ENCODE measurements at places on chromosomes 7 and 10.

- no peak for DNase-seq
Observed at GRCh38 chr7:76267107-76267893, 35.2 kb upstream of the HSPB1 start.

DNA sequence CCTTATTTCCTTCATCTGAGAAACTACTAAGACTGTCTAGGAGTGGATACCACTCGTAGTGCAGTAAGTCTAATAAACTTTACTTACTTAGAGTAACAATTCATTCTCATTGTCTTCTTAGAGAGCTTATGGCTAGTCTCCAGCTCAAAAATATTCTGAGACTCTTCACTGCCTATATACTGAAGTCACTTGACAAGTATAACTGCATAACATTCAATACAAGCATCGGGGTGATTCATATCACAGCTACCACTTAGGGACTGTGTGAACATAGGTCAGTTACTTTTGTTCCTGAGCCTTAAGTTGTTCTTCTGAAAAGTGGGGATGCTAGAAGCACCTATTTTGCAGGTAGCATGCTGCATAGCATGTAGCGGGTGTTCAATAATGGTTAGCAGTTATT lies 111.0 kb downstream of the HTR7 start:
- DNase-seq, result no peak

DNA sequence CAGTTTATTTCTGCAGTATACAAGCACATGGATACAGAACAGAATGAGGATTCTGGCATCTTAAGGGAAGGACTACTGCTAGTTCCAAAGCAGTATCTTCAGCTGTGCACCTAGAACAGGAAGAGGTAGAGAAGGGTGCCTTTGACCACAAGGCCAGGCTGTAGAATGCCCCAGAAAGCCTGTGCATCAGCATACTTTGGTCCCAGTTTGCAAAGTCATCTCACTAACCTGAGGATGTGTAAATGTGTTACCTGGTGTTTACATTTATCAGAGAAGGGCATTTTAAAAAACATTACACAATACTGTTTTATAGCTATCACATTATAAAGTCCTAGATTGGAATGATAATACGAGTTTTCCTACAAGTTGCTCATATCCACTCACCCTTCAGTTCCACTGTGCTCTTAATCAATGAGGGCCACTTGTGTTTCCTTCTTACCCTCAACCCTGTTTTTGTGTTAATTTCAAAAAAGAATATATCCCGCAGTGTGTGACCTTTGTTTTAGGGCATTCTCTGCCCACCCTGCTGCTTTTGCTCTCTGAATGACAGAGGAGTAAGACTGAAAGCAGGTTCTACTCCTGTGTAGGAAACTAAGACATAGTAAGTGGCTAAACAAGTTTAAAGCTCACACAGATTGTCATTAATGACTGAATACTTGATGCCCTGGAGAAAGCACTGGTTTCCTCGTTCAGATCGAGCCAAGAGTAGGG lies 3.4 kb downstream of the SLC35G1 start:
- DNase-seq, result no peak

GRCh38 chr7:70031245-70031644 lies 433.0 kb downstream of the AUTS2 start:
- DNase-seq, result no peak

- DNase-seq, result no peak
Observed at GRCh38 chr7:48976850-48977249, 52.5 kb downstream of the CDC14C start.

- no peak for DNase-seq
Observed at GRCh38 chr10:124565565-124566221, 104.1 kb downstream of the LHPP start.

- DNase-seq, result no peak
Observed at GRCh38 chr7:43495572-43495971, 87.3 kb upstream of the STK17A start.

DNA sequence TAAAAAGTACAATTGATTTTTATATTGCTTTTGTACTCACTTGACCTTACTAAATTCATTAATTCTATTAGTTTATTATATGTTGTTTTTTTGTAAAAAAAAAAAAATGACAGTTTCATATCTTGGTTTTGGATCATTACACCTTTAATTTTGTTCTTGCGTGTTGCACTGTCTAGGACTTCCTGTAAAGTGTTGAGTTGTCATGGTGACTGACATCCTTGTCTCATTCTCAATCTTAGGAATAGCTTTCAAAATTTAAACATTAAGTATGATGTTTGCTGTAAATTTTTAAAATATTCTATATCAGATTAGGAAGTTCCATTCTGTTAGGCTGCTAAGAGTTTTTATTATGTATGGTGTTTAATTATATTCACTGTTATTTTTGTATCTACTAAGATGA lies 139.1 kb downstream of the ARHGAP12 start:
- DNase-seq, result no peak

- no peak for DNase-seq
Observed at GRCh38 chr10:131722525-131723264, 178.1 kb upstream of the PPP2R2D start.

DNA sequence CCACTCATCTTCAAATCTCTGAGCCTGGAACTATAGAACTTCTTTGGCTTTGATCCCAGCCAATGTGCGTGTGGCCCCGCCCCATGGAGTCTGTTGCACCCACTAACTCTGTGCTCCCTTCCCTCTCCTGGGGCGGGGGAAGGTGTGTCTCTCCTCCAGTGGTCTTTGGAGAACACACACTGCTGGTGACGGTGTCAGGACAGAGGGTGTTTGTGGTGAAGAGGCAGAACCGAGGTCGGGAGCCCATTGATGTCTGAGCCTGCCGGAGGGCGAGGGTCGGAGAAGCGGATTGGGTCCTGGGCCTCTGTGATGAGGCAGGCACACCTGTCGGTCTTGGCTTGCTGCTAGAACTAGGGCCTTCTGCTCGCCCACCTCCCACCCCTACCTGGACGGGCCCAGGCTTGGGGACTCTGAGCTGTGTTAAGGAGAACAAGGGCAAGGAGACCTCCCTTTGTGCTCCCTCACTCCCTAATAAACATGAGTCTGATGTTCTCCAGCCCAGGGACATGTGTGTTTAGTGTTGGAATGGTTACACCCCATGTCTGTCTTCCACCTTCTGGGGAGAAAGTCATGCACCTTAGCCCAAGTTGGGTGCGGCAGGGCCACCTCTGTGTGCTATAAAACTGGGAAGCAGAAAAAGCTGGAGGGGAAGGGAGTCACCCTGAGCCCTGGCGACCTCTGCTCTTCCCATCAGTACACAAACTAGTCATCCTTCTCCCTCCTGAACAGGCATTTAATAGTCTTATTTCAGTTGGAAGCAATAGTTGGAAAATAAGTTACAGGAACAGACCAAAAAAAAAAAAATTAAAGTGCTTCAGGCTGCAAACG lies 4.6 kb downstream of the TRAPPC14 start:
- no peak for DNase-seq

DNA sequence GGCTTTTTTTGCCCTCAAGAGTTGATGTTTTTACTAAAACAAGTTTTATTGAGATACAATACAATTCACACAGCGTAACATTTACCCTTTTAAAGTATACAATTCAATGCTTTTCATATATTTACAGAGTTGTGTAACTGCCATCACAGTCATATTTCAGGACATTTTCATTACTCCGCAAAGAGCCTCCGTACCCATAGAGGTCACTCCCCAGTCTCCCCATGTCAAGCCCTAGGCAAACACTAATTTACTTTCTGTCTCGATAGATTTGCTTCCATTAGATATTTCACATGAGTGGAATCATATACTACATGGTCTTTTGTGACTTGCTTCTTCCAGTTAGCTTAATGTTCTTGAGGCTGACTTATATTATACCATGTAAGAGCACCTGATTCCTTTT lies 183.8 kb downstream of the PRKCQ start:
- DNase-seq, result no peak

DNA sequence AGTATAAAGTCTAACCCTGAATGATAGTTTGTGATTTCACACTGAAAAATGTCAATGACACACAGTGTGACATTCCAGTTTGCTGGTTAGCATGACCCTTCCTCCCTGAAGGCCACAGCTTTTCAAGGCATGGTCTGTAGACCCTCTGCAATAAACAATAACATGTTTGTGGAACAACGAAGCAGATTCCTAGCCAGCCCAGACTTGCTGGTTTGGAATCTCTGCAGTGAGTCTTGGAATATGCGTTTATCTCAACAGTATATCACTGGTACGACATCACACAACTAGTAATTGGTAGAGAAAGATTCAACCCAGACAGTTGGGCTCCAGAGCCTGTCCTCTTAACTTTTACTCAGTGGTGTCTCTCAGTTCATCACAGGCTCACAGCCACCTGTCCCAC lies 23.7 kb upstream of the DUSP5 start:
- no peak for DNase-seq

- DNase-seq, result no peak
Observed at GRCh38 chr7:298375-298702, 8.4 kb downstream of the FOXL3 start.

DNA sequence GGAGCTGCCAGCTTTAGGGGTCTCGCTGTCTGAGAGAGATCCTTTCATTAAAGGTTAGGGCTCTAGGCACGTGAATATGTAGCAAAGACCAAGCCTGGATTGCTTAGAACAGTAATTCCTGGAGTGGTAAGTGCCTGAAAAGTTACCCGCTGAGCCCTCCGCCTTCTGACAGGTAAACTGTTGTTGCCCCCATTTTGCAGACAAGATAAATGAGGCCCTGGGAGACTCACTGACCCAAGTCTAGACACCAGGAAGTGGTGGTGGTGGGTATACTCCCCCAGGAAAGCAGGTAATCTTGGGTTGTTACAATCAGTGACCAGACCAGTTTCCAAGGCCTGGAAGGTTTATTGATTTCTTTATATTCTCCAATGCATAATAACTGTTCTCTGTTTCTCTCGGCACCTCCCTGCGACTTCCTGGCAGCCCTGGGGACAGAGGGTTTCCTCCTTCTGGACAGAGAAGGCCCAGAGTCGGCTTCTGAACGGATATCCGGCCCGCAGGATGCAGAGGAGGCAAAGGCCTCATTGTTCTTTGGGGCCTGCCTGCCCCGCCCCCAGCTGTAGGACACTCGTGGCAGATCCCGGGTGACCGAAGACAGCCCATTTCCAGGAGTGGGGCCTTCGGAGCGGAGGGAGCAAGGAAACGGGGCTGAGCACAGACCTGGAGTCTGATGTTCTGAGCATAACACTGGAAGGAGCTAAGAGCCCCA lies 1.3 kb upstream of the GRK5 start:
- DNase-seq, result no peak

- DNase-seq, result no peak
Observed at GRCh38 chr10:123563994-123564393, 102.2 kb upstream of the GPR26 start.

- no peak for DNase-seq
Observed at GRCh38 chr7:83693256-83693655, 44.3 kb upstream of the SEMA3E start.

- DNase-seq, result no peak
Observed at GRCh38 chr10:67770537-67770936, 67.5 kb downstream of the DNAJC12 start.

DNA sequence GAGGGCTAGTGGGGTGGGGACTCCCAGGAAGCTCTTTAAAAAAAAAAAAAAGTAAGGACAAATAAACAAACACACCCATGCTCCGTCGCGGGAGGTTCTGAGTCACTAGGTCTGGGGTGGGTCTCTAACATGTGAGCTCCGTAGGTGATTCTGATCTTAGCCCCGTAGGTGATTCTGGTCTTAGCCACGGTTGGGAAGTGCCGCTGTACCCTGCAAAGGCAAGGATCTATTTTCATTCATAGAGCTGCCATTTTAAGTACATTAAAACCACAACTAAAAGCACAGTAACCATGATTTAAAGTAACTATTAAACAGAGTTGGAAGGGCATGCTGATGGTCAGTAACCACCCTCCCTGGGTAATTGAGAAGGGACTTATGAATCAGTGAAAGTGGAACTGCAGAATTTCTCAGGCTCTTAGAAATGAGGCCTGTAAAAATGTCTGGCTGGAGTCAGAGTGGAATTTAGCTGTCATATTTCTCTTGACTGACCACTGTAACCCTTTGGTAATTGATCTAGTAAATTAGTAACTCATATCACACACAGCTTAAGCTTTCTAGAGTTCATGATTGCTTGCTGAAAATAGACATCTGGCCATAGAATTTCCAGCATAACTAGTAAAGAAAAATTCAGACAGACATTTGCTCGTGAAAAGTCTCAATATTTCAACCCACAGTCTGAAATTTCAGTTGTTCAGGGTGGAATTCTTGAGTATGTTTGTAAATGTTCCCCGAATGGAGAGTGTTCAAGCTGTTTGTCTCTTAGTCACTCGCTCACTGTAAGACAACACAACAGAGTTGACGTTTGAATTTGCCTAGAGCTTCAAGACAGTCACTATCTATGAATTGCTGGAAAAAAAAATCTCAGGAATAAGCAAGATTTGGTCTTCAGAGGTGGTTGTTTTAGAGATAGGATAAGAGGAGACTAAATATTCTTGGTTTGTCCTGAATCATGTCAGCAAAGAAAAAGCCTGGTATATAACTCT lies 34.2 kb upstream of the TCF7L2 start:
- no peak for DNase-seq

GRCh38 chr10:20922033-20922432 lies 24.9 kb upstream of the NEBL start:
- no peak for DNase-seq

DNA sequence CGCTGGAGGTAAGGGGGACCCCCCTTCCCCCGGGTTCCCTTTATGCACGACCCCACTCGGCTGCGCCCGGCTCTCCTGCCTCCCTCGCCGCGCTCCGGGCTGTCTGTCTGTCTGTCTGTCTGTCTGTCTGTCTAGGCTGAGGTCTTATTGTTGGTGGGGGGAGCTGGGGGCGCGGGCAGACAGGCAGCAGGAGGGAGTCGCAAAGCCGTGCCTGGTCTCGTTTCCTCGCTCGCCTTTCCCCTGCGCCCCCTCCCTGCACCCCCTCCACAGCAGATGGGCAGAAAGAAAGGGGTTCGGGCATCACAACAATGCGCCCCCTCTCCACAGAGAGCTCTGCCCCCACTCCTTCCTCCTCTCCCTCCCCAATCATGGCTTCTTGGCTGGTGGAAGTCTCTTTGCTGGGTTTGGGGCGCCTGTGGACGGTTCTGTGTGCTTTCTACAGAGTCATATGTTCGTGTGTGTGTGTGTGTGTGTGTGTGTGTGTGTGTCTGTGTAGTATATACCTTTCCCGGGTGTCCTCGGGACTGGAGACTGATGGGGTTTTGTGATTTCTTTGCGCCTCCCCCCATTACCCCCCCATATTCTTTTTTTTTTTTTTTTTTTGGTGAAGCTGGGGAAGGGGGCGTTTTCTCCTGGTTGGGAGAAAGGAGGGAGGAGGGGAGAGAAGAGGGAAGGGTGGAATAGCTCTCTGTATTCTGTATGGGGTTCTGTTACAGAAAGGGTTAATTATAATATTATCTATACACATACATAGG lies 1.9 kb downstream of the AUTS2 start:
- no peak for DNase-seq

DNA sequence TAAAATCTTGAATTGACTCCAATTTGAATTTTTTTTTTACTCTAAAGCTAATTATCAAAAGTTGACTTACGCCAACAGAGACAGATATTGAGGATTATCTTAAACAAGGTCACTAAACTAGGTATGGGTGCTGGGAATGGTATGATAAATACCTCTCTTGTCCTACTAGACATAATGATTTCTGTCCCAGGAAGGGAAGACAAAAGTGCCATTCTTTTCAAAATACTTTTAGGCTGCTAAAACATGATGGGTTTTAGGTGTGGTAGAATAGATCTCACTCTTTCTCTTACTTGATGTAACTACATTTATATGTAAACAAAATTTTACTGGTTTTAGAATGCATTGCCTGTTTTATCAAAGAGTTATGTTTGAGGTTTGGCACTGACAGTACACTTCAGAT lies 15.1 kb downstream of the TMEM60 start:
- DNase-seq, result no peak

GRCh38 chr10:11742009-11742778 lies at the start of gene ECHDC3:
TSS of gene ECHDC3 (plus strand) at chr10:11742382. CDS start at chr10:11742577, 195 bp downstream.
- no peak for DNase-seq

GRCh38 chr7:116209561-116210070 lies 723 bp upstream of the TES start:
- DNase-seq, result no peak
